ELF-1 (cell line): ENCODE measurements at places on chromosomes 12 and 14.
A peak's percentile ranks its signal among the peaks of the same experiment; 100 is the strongest.

GRCh38 chr14:91399868-91400640 is 17.6 kb downstream of the CCDC88C start:
- DNase-seq: no peak

DNA sequence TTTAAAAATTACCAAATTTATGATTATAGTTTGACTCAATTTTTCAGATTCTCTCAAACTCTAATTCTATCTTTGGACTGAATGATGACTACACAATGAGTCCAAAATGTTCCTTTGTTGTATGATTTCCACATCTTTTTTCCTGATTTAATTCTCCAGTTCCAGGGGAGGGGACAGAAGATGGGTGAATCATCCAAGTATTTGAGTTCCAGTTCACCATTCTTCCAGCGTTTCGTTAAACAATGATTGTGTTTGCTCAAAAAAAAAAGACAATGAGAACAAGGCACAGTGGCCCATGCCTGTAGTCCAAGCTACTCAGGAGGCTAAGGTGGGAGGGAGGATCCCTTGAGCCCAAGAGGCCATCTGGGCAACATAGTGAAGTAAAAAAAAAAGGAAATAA is 23.8 kb downstream of the BAZ1A start:
- no peak for DNase-seq

GRCh38 chr12:107986183-107986582 is 142.9 kb upstream of the WSCD2 start:
- no peak for DNase-seq

GRCh38 chr12:119274636-119275065 is 59.9 kb upstream of the CCDC60 start:
- peak; percentile 48 for DNase-seq

GRCh38 chr12:40261937-40262336 is 37.1 kb downstream of the LRRK2 start:
- no peak for DNase-seq

DNA sequence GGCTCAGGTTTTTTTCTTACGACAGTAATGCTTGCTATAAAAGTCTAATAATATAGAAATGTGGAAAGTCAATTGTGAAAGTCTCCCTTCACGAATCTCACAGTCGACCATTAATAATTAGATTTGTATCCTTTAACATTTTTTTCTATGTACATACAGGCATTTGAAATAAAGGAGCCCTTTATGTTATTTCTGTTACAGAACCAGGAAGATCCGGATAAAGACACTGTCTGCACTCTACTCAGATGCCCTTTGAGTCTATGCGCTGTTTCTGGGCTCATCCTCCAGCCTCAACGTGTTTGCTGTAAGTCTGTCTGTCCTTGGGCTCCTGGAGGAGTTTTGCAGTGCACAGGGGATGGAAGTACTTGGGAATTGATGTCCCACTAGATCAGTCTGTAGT is 212.2 kb upstream of the ATP2B1 start:
- DNase-seq: no peak

DNA sequence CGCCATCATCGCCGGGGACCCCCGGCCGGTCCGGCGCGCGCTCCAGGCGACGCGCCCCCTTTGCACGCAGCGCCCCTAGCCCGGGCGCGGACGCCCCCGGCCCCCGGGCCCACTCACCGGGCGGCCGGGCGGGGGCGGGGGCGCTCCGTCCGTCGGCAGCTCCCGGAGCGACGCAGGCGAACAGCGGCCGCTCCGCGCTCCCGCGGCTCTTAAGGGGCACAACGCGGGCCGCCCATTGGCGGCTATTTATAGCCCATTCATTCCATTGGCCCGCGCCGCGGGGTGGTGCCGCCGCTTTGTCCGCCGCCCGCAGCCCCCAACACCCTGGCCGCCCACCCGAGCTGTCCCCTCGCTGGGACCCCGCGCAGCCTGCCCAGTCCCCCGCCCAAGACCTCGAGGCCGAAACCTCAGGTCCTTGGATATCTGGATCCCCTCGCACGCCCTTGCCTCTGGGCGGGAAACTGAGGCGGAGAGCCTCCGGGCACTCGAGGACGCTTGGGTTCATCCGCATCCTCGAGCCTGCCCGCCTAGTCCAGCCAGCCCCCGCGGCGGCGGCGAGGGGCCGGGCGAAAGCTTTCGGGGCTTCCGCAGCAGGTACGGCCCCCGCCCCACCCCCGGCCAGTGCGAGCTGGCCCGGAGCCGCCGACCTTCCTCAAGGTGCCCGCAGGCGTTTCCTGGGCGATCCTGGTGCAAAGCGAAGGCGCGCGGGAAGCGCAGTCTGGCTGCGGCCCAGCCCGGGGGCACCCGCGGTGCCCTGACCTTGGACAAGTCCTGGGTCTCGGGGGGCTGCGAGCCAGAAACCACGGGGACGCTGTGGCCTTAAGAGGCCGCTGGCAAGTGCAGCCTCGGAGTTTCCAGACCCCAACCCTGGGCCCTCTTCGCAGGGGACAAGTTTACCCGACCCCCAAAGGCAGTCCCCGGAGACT is at the start of gene CKB:
TSS of gene CKB (minus strand) at position 182 of the 926 bp plus-strand sequence. CDS start 337 bp downstream, outside the sequence.
- peak; percentile 81 for DNase-seq

DNA sequence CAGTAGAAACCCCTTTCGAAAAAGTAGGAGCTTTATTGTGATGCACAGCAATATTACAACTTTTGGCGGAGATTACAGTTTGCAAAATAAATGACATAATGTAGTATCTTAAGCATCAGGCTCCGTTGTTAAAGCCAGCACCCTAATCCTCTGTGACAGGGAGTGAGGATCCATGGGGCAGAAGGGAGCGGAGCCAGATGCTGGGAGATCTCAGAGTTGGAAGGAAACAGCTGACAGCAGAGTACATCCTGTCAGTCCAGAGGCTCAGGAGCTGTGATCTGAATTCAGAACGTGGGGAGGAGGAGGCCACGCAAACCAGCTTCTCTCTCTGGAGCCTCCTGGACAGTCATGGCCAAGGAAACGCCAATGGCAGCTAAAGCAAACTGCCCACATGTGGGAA is 55.7 kb downstream of the TMTC1 start:
- DNase-seq: no peak

DNA sequence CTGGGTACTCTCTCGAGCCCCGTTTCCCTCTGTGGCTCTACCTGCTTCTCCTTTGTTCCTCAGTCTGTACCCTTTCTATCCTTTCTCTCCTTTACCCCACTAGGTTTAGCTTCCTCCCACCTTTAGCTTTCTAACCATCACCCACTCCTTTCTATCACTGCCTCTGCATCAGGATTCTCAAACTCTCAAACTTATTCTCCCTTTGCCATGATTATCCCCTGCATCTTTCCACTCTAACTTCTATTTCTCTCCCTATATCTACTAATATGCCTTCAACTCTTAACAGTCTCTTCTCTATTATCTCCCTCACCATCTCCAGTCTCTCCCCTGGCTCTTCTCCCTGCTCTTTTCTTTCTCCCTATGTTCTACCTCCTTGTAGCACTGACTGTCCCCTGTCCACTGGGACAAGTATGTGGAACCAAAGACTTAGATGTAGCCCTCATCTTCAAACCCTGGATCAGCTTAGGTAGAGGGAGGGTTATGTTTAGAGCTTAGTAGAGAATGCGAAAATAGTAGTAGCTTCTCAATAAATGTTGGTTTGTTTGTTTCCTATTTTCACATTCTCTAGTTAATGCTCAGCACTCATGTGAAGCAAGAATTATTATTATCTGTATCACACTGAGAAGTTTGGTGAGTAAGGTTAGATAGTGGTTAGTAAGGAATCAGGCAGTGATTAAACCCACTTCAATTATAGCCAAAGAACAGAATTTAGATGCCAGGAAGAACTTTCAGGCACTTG is 3.4 kb downstream of the GDF11 start:
- DNase-seq: no peak

- DNase-seq: peak; percentile 29
Observed at GRCh38 chr12:56081393-56082347, 1.7 kb downstream of the ERBB3 start.

DNA sequence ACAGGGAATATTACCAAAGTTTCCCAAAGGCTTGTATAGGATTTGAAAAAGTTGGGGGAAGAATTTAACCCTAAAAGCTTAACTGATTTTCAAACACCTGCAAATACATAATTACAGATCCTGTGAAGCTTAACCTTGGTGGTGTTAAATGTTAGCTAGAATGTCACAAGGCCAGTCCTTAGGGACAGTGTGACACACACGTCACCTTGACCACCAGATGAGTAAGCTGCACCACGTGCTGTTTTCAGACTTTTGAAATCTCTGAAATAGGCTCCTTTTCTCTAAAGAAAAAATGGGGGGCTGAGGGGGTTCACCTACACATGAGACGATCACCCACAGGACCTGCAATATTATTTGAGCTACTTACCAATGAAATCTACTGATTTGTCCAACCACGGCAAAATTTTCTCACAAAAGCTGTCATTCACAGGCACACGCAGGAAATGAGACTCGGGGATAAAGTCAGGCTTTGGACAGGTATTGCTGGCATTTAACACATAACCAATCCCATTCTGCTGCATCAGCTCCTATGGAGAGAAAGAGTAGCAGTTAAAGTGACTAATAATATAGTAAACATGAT is 75.9 kb downstream of the DUSP16 start:
- DNase-seq: no peak

GRCh38 chr14:24088095-24088494 is 6.0 kb upstream of the PCK2 start:
- DNase-seq: no peak
